ENCODE measurements at places on chromosomes 12 and 14. TPM values are rescaled to one million over a fixed set of nuclear protein-coding genes. Genes with fewer than 3 reads are reported as not detected.

- no peaks in the 10 kb centered on the region for H3K27me3 ChIP-seq
- H3K27ac ChIP-seq = no peak overlapping the region
- no peak overlapping the region for H3K4me3 ChIP-seq
- no peak for DNase-seq
- H3K36me3 ChIP-seq = peaks cover 8% of the 10 kb centered on the region
Measured at GRCh38 chr12:111585690-111586089, 13.4 kb downstream of the ATXN2 start.

Gene LRRC43
- 4.6 TPM for total RNA-seq

DNA sequence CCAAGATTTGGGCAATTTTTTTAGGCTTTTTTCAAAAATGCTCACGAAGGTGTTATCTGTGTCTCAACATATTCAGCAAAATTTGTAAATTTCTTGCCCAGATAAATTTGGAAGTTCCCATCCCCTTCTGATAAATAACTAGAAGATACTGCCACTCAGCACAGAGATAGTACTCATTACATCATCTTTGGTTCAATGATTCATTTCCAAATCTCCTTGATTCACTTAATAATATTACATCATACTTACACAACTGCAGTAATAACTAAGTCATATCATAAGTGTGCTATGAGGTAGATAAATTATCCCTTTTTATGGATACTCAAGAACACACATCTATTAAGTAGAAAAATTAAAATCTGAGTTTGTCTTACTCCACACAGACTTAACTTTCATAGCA is 89.4 kb downstream of the RPAP3 start:
- no peak overlapping the region for H3K27ac ChIP-seq
- DNase-seq = no peak
- no peaks in the 10 kb centered on the region for H3K27me3 ChIP-seq
- H3K4me3 ChIP-seq = no peak overlapping the region

Gene CIT
- 28.5 TPM for total RNA-seq

GRCh38 chr12:126554625-126555024 is 1489.4 kb downstream of the AACS start:
- H3K36me3 ChIP-seq = no peaks in the 10 kb centered on the region
- H3K4me1 ChIP-seq = no peaks in the 10 kb centered on the region
- H3K4me3 ChIP-seq = no peak overlapping the region
- DNase-seq = no peak

GRCh38 chr12:108683906-108684556 is 47.3 kb downstream of the CORO1C start:
- no peak for DNase-seq
- H3K4me3 ChIP-seq = no peak overlapping the region
- H3K27me3 ChIP-seq = no peaks in the 10 kb centered on the region
- H3K4me1 ChIP-seq = peaks cover 10% of the 10 kb centered on the region

Gene REM2
- 1.3 TPM for total RNA-seq

- no peaks in the 10 kb centered on the region for H3K36me3 ChIP-seq
- H3K4me1 ChIP-seq = no peaks in the 10 kb centered on the region
- DNase-seq = no peak
- H3K27me3 ChIP-seq = no peaks in the 10 kb centered on the region
- no peak overlapping the region for H3K4me3 ChIP-seq
Measured at GRCh38 chr12:32780071-32780470, 24.4 kb upstream of the YARS2 start.

Gene COL2A1
- 56.7 TPM for total RNA-seq

GRCh38 chr14:93079321-93079720 is 36.4 kb downstream of the ITPK1 start:
- H3K36me3 ChIP-seq = peaks cover 25% of the 10 kb centered on the region
- peak overlapping the region; percentile 33 for H3K27ac ChIP-seq
- H3K4me3 ChIP-seq = no peak overlapping the region
- no peaks in the 10 kb centered on the region for H3K27me3 ChIP-seq
- peaks cover 46% of the 10 kb centered on the region for H3K4me1 ChIP-seq

Gene FNTB
- 29.6 TPM for total RNA-seq

DNA sequence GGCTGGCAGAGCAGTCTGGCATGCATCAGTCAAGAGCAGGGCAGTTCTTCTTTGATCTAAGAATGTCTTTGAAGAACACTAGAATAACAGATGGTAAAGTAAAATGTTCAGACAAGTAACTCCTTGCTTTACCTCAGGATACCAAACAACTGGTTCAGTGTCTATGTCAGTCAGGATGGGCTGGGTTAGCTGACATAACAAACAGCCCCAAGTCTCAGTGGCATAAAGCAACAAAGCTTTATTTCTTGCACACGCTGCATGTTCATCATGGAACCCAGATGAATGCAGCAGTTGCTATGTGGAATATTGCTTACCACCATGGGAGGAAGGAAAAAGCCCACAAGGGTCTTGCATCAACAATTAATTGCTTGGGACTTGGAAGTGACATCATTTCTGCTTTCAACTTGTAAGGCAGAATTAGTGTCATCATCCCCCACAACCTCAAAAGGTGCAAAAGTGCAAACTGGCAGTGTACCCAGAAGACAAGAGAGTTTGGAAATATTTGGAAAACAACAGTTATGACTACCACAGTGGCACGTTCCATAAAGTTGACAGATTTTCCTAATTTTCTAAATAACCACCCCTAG is 21.2 kb downstream of the GPRC5D start:
- H3K4me3 ChIP-seq = no peak overlapping the region
- DNase-seq = no peak
- no peaks in the 10 kb centered on the region for H3K36me3 ChIP-seq
- H3K27me3 ChIP-seq = no peaks in the 10 kb centered on the region
- no peaks in the 10 kb centered on the region for H3K4me1 ChIP-seq
- no peak overlapping the region for H3K27ac ChIP-seq

DNA sequence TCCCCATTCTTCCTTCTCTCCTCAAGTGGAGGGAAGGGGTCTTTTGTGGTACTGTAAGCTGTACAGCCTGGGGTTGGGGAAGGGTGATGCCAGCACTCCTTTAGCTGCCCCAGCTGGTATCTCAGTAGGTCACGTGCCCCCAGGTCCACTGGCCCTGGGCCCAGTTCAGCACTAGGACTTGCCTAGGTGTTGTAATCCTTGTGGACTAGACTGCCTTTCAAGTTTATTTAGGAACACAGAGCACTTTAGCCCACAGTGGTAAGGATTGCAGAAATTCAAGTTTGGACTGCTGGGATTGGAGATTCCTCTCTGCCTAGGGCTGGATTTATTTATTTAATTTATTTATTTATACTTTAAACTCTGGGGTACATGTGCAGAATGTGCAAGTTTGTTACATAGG is 569.6 kb downstream of the AACS start:
- H3K27ac ChIP-seq = no peak overlapping the region
- H3K4me1 ChIP-seq = no peaks in the 10 kb centered on the region
- no peak for DNase-seq
- no peak overlapping the region for H3K4me3 ChIP-seq
- no peaks in the 10 kb centered on the region for H3K36me3 ChIP-seq

Gene FIGNL2
- 0.40 TPM for total RNA-seq

DNA sequence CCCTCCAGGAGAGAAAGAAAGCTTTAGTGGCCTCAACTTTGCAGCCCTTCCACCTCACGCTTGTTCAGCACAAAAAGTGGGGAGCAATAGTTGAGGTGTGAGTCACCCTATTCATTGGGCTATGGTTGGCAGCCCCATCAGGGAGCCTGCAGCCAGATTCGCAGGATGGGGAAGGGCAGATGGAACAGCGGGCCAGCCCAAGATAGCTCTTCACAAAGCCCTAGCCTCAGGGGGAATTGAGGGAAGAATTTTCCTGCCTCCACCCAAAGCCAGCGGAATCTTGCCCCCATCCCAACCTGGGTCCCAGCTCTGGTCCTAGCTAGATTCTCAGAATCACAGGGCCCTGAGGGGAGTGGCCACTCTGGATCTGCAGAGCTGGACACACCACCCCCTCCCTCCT is 3.6 kb upstream of the KRT5 start:
- H3K4me3 ChIP-seq = no peak overlapping the region
- H3K36me3 ChIP-seq = no peaks in the 10 kb centered on the region
- no peak overlapping the region for H3K27ac ChIP-seq
- H3K4me1 ChIP-seq = peaks cover 23% of the 10 kb centered on the region
- DNase-seq = no peak

DNA sequence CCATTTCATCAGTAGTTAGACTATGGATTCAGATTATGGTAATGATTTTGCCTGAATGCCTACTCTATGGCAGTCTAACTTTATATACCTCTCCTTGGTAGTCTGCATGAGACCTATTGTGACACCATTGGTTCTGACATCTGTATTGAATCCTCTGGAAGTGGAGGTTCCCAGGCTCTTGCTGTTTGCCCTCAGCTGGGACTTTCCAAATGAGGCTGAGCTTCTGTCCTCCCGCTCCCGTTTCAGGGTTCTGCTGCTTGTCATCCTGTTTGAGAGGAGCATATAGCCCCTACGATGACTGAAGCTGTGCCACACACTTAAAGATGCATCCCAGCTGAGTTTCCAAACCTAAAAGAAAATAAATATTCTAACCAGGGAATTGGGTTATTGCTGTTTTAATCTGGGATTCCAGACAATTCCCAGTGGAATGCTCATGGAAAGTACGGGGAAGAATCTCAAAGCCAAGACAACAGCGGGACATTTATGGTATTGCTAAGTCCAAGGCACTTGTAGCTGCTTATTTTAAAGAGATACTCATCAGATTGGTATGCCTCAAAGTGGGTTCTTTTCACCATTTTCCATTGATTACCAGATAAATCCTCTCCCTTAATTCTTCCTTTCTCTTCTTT is 105.9 kb downstream of the ETV6 start:
- H3K4me3 ChIP-seq = no peak overlapping the region
- no peak for DNase-seq
- no peak overlapping the region for H3K27ac ChIP-seq
- H3K27me3 ChIP-seq = no peaks in the 10 kb centered on the region

DNA sequence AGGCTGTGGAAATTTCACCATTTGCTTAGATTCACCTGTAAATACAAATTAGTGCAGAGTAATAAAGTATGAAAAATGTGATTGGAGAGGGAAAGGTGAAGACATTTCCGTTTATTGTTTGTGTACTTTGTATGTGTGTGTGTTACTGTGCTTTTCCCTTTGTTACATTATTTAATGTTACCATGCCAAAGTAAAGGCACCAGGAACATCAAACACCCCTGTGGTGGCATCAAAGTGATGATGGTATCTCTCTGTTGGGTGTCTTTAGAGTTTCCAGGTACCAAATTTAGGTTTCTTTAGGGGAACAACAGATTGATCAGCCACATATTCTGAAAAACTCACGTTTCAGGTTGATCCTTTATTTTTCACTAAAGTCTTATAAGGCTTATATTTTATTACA is 189.0 kb upstream of the FBXO33 start:
- no peaks in the 10 kb centered on the region for H3K27me3 ChIP-seq
- H3K4me3 ChIP-seq = no peak overlapping the region
- no peak overlapping the region for H3K27ac ChIP-seq
- H3K36me3 ChIP-seq = no peaks in the 10 kb centered on the region

Gene MIP
- total RNA-seq = not detected

Gene TMEM52B
- 1.8 TPM for total RNA-seq

GRCh38 chr12:123071099-123071800 is 79.6 kb downstream of the PITPNM2 start:
- H3K4me1 ChIP-seq = peaks cover 39% of the 10 kb centered on the region
- DNase-seq = no peak
- no peaks in the 10 kb centered on the region for H3K27me3 ChIP-seq
- no peaks in the 10 kb centered on the region for H3K36me3 ChIP-seq
- H3K4me3 ChIP-seq = no peak overlapping the region
- no peak overlapping the region for H3K27ac ChIP-seq

Gene NRL
- 1.8 TPM for total RNA-seq

DNA sequence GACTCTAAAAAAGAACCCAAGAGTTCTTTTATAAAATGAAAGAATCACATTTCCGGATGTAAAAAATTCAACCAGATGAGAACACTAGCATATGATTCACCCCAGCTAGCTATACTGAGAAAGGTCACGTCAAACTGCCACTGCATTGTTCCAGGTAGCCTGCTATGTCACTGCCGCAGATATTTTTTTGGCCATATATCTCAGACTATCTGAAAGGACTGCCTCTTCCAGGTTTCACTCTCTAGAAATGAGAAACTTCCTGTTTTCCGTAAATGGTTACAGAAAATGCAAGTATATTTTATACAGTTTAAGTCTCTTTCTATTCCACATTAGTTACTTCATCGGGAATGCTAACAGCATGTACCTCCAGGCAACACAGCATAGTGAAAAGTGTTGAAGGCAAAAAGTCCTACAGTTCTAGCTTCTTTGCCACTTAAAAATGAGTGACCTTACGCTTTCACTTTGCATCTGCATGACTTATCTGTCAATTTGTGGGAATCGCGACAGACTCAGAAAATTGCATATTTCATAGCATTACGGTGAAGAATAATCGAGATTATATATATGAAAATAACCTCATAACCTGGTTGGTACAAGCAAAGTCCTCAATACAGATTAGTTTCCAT is 105.2 kb downstream of the MED13L start:
- no peaks in the 10 kb centered on the region for H3K36me3 ChIP-seq
- no peak overlapping the region for H3K4me3 ChIP-seq
- DNase-seq = no peak
- no peaks in the 10 kb centered on the region for H3K27me3 ChIP-seq
- no peaks in the 10 kb centered on the region for H3K4me1 ChIP-seq

GRCh38 chr12:2583091-2583497 is 211.7 kb upstream of the FKBP4 start:
- no peaks in the 10 kb centered on the region for H3K27me3 ChIP-seq
- H3K4me1 ChIP-seq = peaks cover 18% of the 10 kb centered on the region
- DNase-seq = peak; percentile 54
- peaks cover 22% of the 10 kb centered on the region for H3K36me3 ChIP-seq

Gene AQP6
- total RNA-seq = 2.1 TPM

Gene FOXG1
- not detected for total RNA-seq

Gene ZFP36L1
- 39.5 TPM for total RNA-seq

- no peaks in the 10 kb centered on the region for H3K4me1 ChIP-seq
- H3K27me3 ChIP-seq = no peaks in the 10 kb centered on the region
- no peak for DNase-seq
- peaks cover 42% of the 10 kb centered on the region for H3K36me3 ChIP-seq
- H3K27ac ChIP-seq = no peak overlapping the region
Measured at GRCh38 chr14:45051180-45051579, 32.7 kb upstream of the PRPF39 start.

Gene ARHGAP5
- 306 TPM for total RNA-seq

DNA sequence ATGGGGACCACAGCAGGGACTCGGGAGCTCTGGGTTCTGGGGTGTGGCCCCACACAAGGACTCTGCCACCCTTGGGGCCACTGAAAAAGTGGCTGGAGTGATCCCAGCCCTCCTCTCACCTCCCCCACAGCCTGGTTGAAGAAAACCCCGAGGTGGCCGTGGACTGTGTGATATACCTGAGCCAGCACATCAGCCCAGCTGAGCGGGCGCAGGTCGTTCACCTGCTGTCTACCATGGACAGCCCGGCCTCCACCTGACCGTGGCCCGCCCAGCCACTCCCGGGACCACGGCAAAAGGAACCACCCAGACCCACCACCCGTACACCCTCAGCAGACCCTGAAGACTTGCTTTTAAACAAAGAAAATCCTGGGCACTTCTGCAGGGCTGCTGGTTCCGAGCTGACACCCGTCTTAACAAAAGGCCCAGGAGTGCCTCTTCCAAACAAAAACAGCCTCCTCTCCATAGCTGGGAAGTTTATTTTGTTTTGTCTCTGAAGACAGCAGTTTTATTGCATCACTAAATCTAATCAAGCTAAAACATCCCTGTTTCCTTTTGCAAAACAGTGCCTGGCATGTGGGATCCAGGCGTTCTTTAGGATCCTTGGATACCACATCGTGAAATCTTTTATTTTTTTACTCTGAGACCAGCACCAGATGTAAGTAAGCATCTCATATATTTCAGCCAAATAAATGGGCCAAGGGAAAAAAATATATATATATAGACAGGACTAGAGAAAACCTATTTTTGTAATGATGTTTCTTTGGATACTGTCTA is 42.8 kb downstream of the FOXN4 start:
- no peak for DNase-seq
- H3K27ac ChIP-seq = no peak overlapping the region
- H3K4me3 ChIP-seq = no peak overlapping the region
- peaks cover 18% of the 10 kb centered on the region for H3K36me3 ChIP-seq
- no peaks in the 10 kb centered on the region for H3K27me3 ChIP-seq
- no peaks in the 10 kb centered on the region for H3K4me1 ChIP-seq
